CD4-positive, CD25-positive, alpha-beta regulatory T cell (primary cell): ENCODE measurements at places on chromosomes 2 and 18. TPM values are rescaled to one million over a fixed set of nuclear protein-coding genes. Genes with fewer than 3 reads are reported as not detected.

DNA sequence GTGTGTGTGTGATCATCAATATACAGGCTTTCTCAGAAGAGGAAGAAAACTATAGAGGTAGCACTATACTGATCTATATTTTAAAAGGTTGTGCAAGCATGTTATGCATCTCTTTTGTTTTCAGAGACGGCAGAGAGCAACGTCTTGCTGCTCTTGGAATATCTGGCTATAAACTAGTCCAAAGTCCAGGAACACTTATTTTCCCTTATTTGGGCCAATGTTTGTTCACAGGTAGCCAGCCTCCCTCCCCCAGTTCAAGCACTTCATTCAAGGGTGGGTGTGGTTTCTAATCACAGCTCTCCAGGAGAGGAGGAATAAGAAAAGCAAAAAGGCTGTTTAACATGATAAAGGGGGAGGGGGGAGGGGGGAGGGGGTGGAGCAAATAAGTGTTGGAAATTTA, 4.2 kb downstream of the FZD5 start:
- DNase-seq: no peak

DNA sequence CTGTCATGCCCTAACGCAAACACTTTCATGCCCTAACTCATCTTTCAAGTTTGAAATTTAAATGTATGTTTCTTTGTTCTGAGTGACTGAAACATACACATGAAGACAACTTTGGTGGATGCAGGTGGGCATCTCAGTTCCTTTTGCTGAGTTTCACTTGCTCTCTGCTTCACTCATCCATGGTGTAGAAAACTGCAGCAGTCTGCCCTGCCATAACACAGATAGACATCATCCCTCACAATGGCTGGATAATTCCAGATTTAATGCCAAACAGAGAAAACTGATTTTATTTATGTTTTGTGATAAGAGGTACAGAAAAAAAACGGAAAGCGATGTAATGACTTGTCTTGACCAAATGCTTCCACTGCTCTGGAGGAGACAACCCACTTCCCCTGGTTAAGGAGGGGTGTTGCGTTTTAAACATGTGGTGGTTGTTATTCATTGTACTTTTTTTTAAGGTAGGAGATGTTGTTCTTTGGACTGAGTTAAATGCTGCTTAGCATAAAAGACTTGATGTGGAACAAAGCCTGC, 70.4 kb downstream of the RHBDD1 start:
- no peak for DNase-seq

- no peak for DNase-seq
Observed at GRCh38 chr2:65354773-65355172, 77.6 kb downstream of the SPRED2 start.

- no peak for DNase-seq
Observed at GRCh38 chr2:222248256-222248655, 50.5 kb downstream of the PAX3 start.

GRCh38 chr18:21997207-21998143, 171.9 kb upstream of the GATA6 start:
- DNase-seq: peak; percentile 26

DNA sequence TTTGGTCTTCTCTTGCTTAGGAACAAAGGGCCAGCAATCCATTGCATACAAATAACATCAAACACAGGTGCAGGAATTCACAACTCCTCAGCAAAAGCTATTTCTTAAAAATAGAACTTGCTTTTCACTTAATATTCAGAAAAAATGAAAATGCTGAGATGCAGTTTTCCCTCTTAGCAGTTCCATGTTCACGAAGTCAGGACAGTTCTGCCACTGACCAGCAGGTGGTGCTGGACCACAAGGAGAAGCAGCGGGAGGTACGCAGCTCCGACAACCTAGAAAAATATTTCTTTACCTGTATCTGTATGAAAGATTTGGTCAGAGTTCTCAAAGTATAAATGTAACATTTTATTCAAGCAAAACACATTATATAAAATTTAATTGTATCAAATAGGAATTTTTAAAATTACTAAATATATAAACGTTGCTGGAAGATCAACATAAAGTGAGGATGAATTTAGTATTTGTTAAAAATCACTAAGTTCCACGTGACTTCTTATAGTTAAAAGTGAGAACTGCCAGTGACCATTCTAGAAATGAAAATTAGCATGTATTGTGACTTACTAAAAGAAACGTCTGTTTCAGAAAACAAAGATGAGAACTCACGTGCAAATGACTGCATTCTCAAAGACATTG, 48.8 kb downstream of the ADNP2 start:
- DNase-seq: peak; percentile 76

DNA sequence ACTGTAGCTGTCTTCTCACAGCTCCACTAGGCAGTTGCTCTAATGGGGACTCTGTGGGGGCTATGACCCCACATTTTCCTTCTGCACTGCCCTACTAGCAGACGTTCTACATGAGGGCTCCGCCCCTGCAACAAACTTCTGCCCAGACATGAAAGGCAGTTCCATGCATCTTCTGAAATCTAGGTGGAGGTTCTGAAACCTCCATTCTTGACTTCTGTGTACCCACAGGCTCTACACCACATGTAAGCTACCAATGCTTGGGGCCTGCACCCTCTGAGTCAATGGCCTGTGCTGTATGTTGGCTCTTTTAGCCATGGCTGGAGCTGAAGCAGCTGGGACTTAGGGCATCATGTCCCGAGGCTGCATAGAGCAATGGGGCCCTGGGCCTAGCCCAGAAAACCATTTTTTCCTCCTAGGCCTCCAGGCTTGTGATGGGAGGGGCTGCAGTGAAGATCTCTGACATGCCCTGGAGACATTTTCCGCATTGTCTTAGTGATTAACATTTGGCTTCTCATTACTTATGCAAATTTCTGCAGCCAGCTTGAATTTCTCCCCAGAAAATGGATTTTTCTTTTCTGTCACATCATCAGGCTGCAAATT, 123.0 kb downstream of the MYCN start:
- DNase-seq: no peak

DNA sequence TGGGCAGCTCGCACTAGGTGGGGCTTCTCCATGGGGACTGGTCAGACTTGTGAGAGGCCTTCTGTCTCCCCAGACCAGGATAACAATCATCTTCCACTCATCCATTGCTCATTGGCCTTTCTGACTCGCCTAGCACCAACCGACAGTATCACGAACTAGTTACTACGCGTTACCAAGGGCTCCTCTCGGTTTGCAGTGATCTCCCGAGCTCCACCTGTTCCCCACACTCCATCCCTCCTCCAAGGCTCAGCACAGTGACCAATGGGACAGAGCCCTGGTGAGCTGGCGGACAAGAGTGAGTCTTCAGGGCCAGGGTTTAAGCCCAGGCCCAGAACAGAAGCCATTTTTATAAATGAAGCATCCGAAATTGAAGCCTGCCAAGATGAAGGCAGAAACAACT, 42.8 kb upstream of the SMAD7 start:
- no peak for DNase-seq

- DNase-seq: no peak
Observed at GRCh38 chr2:23378496-23378895, 6.5 kb upstream of the KLHL29 start.

- DNase-seq: no peak
Observed at GRCh38 chr2:99867770-99868169, 274.6 kb downstream of the AFF3 start.

- no peak for DNase-seq
Observed at GRCh38 chr2:65378290-65378689, 54.1 kb downstream of the SPRED2 start.

DNA sequence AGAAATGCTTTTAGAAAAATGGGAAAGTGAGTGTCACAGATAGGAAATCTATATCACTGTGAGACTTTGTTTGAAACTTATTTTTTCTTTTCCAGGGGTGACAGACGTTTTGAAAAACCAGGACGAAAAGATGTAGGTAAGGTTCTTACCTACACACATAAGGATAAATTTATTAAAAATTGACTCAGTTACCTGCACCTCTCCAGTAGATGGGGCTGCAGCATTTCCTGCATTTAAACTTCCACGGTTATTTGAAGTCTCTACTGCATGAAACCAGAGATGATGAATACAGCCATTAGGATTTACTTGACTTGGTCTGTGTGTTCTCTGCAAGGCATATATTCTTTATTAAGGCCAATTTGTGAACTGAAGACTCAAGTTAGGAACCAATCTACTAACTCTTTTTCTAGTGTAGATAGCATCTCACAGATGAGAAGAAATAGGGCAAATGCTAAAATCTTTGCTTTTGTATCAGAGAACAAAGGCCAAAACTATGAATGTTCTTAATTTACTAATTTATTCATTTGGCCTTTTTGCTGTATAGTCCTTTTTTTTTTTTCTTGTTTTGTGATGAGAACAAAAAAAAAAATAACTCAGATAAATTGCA, 15.0 kb downstream of the KCNJ13 start:
- DNase-seq: peak; percentile 10

DNA sequence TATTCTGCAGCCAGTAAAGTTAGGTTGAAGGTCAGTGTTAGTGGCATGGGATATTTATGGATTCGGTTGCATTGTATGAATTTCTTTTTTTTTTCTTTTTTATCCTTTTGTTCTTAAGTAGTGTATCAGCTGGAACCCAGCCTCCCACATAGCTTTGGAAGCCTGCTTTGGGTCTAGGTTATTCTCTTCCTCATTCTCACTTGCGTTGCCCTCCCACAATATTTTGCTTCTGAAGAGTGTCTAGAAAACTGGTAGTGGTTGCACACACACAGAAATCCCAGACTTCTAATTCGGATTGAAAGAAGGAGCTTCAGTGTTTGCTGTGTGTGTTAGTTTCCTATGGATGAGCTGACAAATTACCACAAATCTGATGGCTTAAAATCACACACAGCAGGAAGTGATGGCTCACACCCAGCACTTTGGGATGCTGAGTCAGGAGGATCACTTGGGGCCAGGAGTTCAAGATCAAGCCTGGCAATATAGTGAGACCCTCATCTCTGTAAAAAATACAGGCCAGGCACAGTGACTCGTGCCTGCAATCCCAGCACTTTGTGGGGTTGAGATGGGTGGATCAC, 104.8 kb downstream of the ARL4C start:
- no peak for DNase-seq

DNA sequence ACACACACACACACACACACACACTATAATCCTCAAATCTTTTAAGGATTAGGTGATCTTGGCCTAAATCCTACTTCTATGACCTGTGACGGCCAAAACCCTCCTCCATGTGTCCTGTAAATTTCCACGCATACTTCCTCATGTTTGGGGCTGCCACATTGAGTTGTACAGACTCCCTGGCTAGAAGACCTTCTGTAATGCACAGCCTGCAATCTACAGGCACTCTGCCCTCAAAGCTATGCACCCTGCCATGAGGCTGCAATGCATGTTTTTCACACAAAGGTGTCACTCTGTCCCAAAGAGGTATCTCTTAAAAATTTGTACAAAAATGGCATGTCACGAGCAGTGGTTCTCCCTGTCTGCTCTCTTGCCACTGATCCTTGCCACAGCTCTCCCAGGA, 26.4 kb upstream of the B4GALT6 start:
- no peak for DNase-seq

GRCh38 chr2:102107741-102108070, 34.8 kb upstream of the IL1R1 start:
- DNase-seq: peak; percentile 42

- DNase-seq: no peak
Observed at GRCh38 chr2:26650713-26651469, 9.7 kb upstream of the CIB4 start.

- no peak for DNase-seq
Observed at GRCh38 chr2:143148757-143149156, 19.5 kb downstream of the ARHGAP15 start.

DNA sequence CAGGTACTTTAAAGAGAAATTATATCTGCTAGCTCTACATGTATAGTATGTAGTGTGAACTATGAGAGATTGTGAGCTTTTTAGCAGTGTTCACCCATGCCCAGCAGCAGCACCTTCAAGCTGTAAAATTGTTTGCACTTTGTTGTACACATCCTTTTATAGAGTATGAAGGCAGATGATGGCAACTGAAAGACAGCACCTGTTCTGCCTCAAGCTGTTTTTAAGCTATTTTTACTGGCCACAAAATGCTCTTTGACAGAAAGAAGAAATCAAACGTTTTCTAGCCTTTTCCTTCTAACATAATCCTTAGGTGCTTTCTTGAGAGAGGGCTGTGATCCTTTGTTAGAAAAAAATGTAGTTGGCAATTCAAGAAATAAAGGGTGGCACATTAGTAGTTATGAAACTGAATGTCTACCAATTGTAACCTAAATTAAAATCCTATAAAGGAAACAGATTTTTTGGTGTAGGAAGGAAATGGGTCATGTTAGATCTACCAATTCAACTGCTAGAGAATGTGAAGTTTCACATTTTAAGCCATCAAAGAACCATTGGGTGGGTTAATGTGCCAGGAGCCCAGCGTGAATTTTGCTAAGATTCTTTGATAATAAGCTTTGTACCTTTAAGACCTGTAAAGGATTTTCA, 59.5 kb downstream of the R3HDM1 start:
- no peak for DNase-seq

DNA sequence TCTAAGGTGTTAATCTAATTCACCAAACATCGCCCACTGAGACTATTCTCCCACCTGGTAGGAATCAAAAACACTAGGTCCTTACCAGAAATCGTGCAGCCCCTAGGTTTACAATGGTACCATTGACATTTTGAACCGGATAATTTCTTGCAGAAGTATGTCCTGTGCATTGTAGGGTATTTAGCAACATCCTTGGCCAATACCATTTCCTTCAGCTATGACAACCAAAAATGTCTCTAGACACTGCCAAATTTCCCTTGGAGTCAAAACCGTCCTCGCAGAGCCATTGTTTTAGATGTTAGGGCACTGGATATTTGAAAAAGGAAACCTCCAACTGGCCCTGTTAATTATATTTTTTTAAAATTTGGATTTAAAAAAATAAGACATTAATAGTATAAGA, 3.8 kb downstream of the VPS54 start:
- DNase-seq: no peak

- DNase-seq: no peak
Observed at GRCh38 chr18:73283032-73283431, 415.2 kb upstream of the NETO1 start.

DNA sequence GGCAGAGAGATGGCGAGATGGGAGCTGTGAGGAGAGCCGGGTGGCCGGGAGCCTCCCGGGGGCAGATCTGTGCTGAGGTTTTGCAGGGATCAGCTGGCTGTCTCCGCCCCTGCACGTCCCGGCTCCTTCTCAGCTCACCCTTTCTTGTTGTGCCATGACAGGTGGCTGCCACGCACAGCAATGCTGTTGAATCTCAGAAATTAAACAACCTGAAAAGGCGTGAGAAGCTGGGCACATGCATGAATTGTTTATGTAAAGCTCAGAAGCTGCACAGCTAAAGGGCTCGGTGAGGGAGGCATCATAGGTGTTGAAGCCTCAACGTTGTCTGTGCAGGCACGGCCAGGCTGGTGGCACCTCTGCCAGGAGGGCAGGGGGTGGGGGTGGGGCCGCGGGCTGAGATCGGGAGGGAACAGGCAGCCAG, 858 bp upstream of the RTP5 start:
- no peak for DNase-seq

MOB4 gene
- polyA plus RNA-seq: 36.0 TPM

FBXO11 gene
- polyA plus RNA-seq: 5.0 TPM

GGCX gene
- polyA plus RNA-seq: 28.1 TPM

HOXD8 gene
- polyA plus RNA-seq: not detected

TCF23 gene
- not detected for polyA plus RNA-seq

GALR1 gene
- polyA plus RNA-seq: not detected

CGREF1 gene
- polyA plus RNA-seq: not detected

PLEKHH2 gene
- polyA plus RNA-seq: 0.20 TPM
